ENCODE measurements at places on chromosomes 6 and 20.

GRCh38 chr6:25056130-25056529 is 120.4 kb upstream of the RIPOR2 start:
- DNase-seq = no peak

GRCh38 chr6:14520536-14520935 is 403.0 kb downstream of the CD83 start:
- DNase-seq = no peak

GRCh38 chr6:169971081-169971861 is 219.8 kb downstream of the ERMARD start:
- no peak for DNase-seq

DNA sequence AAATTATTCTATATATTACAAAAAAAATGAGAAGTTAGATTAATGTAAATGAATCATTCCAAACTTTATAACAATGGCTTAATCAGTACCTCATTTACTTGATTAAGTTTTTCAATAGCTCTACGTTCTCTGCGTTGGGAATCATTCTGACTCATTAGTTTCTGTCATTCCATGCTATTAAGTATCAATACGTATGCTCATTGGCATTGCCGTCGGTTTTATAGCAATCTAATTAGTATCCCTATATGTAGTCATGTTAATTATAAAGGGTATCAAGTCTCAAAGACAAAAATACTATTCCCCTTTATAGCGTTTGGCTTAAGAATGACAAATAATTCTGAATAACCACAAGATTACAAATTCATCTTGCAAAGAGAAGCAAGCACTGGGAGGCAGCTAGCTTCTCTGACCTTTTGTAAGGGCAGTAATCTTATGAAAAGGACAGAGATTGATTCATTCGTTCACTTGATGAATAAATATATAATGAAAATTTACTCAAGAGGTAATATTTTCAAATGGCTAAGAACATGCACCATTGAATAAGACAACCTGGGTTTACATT is 41.8 kb downstream of the OLIG3 start:
- no peak for DNase-seq

DNA sequence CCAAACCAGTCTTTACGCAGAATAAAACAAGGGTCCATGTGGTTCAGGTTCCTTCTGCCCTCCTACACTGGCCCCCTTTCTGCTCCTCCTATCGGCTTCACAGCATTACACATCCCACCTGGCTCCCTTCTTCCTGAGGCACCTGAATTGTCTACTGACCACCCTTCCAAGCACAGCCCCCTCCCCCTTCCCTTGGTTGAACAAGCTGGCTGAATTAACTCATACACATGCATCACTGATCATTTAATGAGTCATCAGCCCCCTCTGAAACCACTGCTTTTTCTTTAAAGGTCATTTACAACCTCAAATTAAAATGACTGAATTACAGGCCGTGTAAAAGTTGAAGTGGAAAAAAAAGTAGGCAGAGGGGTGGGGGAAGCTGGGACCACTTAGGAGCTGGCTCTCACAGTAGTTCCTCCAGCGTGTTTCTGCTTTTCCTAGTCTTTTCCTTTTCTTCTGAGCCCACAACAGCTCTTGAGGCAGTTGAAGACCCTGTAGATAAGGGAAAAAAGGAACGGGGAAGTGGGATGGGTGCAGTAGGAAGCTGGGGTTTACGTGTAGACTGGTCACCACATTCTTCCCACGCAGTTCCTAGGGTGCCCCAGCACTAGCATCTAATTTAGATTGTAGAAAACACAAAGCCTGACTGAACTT is 67.6 kb downstream of the FYN start:
- no peak for DNase-seq

- no peak for DNase-seq
Observed at GRCh38 chr6:35081426-35081851, 59.7 kb downstream of the TCP11 start.

GRCh38 chr6:135801755-135802465 is 49.6 kb upstream of the PDE7B start:
- DNase-seq = no peak

DNA sequence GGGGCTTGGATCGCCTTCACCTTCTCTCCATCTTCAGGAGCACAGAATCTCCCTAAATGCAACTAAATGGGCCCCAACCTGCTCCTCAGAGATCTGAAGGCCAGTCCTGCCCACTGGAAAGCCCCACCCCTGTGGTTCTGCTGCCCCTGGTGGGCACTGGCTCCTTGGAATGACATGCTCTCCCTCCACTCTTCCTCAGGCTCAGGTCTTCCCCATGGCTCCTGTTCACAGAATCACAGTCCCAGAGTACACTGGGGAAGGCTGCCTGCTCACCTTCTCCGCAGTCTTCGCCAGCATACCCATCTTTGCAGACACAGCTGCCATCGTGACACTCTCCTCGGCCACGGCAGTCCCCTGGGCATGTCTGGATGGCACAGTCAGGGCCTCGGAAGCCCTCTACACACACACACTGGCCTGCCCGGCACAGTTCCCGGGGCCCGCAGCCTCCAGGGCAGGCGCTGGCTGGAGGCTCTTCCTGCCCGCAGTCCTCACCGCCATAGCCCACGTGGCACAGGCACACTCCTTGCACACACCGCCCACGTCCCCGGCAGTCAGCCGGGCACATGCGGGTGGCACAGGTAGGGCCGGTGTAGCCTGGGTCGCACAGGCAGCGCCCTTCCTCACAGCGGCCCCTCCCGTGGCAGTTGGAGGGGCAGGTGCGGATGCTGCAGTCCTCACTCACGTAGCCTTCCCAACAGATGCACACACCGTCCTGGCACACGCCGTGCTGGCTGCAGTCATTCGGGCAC is 13.6 kb downstream of the TNXB start:
- peak; percentile 30 for DNase-seq

DNA sequence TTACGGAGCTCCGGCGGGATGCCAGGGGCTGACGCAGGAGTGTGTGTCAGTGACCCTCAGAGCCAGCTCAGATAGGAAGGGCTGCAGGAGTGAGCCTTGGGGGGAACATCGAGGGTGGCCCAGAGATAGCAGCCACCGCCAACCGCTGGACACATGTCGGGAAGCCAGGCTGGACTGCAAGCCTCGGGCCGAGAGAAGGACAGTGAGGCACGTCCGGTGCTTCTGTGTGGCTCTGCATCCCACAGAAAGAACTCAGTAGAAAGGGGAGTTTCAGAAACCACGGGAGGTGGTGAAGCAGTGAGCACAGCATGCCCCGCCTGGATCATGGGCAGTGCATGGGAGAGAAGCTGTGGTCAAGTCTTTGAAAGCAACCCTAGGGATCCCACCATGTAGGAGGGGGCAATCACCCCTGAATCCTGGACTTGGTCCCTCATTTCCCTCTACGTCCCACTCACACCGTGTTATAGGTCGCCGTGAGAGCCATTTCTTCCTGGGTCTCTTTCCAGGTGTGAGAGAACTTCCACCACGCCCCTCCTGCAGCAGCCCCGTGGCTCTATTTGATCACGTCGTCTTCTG is 383.7 kb upstream of the CDH4 start:
- DNase-seq = no peak

DNA sequence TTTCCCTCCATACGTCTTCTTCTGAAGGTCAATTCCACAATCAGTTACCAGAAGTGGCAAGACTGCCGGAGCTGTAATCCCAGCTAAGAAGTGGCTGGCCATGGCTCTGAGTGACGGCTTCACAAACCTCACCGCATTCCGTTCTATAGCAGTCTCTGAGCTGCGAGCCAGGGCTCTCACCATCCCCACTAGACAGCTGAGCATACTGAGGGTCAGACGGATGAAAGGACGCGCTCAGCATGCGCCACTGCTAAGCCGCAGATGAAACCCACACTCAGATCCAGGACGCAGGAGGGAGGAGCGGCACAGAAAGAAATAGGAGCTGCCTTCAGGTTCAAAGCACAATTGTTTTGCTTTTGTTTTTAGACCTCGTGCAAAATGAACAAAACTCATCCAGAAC is 97.9 kb downstream of the ANKRD60 start:
- DNase-seq = no peak

DNA sequence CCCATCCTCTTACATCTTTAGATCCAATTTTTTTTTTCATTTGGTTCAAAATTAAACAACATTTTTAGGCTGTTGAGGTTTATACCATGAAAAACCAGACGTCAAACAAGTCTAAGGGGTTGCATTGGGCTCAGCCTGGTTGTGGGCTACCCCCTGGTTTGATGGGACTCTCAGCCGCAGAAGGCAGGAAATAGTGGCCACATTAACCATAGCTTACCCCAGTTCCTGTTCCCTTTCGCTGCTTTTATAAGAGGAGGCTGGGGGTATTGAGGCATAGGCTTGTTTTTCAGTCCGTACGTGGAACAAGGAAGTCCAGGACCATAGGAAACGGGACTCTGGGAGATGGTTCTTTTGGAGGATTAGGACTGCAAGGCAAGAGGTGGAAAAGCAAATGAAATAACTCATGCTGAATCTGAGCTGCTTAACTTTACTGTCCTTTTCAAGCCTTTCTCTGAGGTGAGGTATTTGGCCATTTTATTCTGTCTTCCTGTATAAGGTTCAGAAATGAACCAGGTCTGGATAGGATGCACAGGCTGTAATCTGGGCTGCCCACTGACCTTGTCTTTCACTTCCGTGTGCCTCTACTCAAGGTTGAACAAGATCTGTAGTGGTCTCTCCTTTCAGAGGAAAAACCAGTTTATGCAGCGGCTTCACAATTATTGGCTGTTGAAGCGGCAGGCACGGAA is 7.7 kb downstream of the BRPF3 start:
- DNase-seq = no peak

GRCh38 chr6:96934087-96934486 is 9.6 kb downstream of the KLHL32 start:
- DNase-seq = no peak

- DNase-seq = peak; percentile 84
Observed at GRCh38 chr20:10924644-10925201, 250.9 kb upstream of the JAG1 start.

DNA sequence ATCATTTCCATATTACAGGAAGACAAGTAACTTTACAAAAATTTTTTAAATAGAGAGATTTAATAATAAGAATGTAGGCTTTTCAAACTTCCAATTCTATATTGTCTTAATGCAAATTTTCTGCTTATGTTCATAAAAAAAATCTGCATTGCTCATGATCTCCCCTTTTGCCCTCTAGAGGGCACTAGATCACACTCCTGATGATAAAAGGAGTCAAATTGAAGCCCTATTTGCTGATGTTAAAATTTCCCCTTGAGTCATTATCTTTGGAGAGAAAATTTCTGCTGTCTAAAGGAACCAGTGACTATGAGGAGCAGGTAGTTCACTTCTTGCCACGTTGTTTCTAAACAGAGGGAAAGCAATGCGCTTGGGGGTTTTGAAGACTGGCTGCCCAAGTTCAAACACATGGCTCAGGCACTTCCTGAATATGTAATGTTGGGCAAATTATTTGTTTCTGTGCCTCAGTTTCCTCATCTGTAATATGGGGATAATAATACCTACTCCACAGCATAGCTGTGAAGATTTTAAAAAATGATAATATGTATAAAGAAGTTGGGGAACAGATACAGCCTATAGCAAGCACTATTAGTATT is 874.2 kb downstream of the TFAP2A start:
- peak; percentile 57 for DNase-seq

DNA sequence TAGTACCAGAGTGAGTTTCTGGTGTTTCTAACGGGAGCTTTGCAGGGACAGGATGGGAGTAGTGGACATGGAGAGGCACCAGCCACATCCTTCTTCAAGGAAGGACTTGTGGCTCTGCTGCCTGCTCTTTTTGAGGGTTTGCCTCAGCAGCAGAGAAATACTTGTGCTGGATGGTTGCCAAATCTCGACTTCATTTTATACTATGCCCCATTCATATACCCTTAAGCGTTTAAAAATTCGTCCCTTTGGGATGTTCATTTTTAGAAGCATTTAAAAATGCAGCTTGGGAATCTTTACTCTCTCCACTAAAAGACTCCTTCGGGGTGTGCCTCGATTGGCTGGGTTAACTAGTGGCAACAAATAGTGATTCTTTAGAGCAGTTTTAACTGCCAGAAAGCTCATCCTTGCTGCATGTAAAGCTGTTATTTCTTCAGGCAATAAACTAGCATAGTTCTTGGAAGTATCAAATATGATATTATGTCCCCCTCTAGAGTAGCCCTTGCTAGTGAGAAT is 126.5 kb upstream of the B3GAT2 start:
- no peak for DNase-seq

GRCh38 chr6:113634352-113635163 is 222.6 kb upstream of the MARCKS start:
- no peak for DNase-seq

DNA sequence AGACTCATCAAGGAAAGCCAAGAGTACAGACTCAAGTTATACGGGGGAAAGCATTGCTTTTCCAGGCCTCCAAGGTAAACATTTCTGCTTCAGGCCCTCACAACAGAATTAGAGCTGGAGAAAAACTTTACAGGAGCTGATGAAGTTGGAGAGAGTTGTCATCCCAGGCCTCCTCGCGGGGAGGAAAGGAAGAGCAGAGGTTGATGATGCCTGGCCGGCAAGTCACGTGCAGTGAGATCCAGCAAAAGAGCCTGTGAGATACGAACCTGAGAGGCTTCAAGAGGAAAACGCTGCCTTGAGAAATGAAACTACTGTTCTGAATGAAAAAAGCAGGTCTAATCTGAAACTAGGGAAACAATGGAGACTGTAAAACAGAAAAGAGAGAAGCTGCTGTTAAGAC is 122.9 kb downstream of the FAM120B start:
- no peak for DNase-seq

- DNase-seq = peak; percentile 31
Observed at GRCh38 chr20:63495741-63496595, 2.9 kb downstream of the EEF1A2 start.

DNA sequence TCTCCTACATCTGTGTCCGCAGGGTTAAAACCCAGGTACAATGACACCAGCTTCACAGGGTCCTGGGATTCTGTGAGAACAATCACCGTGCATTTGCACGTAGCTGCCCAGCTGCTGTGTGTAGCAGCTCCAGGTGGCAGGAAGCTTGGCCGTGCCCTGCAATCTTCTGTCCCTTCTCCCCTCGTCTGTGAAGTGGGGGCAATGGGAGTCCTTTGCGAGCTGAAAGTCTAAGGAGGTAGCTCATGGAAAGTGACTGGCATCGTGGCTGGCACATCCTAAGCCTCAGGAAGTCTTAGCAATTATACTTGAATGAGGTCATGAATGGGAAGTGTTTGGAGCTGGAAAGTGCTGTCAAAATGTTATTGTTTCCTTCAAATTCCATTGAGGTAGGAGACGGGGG is 137.1 kb downstream of the SMOC2 start:
- no peak for DNase-seq

- DNase-seq = peak; percentile 46
Observed at GRCh38 chr6:82783587-82784236, 281.9 kb downstream of the UBE3D start.
